Activated CD4-positive, alpha-beta T cell treated with anti-CD3 and anti-CD28 coated beads, Interleukin-2, amount 50 U/mL, for 4 hours (primary cell): ENCODE measurements at places on chromosomes 13 and 19.

DNA sequence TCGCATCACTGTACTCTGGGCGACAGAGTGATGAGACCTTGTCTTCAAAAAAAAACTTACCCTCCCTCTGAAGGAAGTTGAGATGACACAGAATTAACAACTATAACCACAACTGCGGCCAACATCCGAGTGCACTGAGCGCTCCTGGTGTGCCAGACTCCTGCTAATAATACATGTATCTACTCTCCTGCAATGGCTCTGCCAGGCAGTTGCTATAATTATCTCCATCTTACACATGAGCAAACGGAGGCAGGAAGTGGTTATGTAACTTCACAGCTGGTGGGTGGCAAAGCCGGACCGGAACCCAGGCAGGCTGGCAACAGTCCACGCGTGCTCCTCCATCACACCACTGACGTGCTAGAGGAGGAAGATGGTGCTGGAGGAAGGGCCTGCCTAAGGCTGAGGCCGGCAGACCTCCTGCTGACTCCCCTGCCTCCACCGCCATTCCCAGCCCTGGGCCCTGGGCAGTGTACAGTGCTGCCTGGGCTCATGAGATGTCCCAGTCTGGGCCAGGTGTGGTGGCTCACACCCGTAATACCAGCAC lies 12.6 kb downstream of the XRCC1 start:
- DNase-seq: peak; percentile 64

GRCh38 chr19:27966390-27966816 lies 1246.5 kb downstream of the UQCRFS1 start:
- DNase-seq: no peak

- no peak for DNase-seq
Measured at GRCh38 chr19:21611659-21612402, 106.4 kb downstream of the ZNF429 start.

GRCh38 chr19:7159105-7159933 lies 89.8 kb downstream of the ZNF557 start:
- DNase-seq: no peak

GRCh38 chr19:48442116-48443035 lies 3.4 kb upstream of the GRWD1 start:
- DNase-seq: no peak
